ENCODE measurements at places on chromosomes 4 and X.

DNA sequence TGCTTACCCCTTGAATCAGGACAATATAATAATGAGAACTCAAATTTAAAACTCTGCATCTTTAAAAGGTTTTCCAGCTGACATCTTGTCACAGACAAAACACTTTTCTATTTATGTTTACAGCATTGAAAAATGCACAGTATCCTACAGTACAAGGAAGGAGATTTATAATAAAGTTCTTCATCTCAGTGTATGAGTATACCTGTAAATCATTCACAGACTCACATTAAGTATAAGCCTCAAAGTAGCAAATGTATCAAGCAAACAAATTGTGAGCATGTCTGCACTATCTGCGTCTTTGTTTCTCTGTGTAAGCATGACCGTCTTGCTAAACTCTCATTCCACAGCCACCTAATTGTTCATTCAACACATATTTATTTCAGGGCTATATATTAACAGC is 52.8 kb downstream of the PPP1R2C start:
- DNase-seq = no peak

DNA sequence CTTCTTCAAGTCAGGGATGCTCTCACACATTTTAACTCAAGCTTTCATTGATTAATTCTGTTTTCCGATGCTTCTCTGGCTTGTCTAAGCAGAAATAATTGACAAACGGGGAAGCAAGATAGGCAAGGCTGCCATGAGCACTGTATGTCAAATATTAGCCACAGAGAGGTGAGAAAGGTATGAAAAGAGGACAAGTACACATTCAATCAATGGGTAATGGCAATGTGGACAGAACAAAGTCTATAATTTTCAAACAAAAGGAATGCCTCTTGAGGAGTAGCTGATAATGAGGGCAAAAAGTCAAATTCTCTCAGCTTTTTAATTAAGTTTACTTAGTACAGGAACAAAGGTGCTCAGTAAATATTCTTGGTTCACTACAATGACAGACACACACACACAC is 19.6 kb downstream of the COX7B2 start:
- no peak for DNase-seq

GRCh38 chr4:46329118-46329976 is 60.6 kb downstream of the GABRA2 start:
- DNase-seq = peak; percentile 2

GRCh38 chrX:40579141-40579540 is 1.6 kb upstream of the ATP6AP2 start:
- DNase-seq = no peak

DNA sequence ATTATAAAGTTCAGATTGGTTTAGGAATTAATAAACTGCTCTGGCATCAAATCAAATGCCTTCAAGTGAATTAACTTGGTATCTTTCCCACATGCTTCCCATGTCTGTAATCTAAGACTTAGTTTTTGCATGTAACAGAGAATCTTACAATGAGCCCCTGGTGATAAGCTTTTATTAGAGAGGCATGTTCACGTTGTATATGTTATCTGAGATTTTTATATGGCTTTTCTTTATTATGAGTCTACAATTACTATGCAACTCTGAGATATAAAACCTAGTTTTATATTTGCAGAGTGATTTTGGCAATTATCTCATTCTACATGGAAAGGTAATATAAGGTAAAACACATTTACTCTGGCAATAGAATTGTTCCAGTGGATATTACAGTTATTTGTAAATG is 1578.4 kb upstream of the IGFBP7 start:
- DNase-seq = no peak

- DNase-seq = no peak
Observed at GRCh38 chr4:138414202-138414601, 172.1 kb upstream of the SLC7A11 start.

DNA sequence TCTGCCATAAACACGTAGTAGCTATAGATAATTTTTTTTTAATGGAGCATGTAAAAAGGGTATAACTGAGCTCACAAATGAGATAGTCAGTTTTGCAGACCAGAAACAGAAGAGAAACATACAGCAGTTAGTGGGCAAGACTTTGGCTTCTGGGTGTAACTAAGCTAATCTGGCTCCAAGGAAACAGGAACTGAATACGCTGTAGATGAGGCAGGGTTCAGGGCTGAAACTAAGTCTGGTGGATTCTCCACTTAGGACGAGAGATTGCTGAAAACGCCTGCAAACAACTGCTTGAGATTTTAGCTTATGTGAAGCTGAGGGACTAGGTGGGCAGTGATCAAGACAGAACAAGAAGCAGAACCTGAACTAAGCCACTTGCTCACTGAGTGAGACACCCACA is 91.7 kb downstream of the SMIM20 start:
- no peak for DNase-seq

- DNase-seq = peak; percentile 40
Observed at GRCh38 chr4:159366966-159367780, 264.3 kb downstream of the RAPGEF2 start.

DNA sequence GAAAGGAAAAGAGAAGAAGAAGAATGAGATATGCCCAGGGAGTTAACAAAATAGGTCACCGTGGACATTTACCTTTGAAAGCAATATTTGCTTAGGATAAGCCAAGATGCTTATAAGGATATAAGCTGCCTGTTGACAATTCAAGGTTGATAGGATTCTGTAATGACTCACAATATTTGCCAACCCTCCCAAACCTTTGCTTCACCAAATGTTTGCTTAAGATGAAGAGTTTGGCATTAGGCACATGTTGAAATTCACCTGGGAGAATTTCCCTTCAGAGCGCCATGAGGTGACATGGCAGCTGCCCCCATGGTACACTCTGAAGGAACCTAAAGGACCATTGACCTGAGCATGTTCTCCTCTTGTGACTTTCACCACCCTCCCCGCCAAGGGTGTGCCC is 4.6 kb downstream of the PALLD start:
- DNase-seq = no peak

DNA sequence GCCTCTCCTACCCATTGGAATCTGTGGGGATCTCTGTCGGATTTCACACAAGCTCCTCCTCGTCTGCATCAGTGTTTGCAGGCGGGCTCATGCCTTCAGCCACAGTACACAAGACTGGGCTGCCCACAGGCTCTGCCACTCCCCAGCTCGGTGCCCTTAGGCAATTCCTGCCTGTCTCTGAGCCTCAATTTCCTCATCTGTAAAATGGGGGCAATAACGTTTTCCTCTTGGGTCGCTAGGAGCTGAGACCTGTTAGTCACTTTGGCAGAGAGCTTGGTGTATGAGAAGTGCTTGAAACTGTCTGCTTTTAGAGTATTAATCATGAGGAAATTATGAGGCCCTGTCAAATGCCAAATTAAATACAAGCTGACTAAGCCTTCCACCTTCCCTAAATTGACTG is 27.6 kb upstream of the MSX1 start:
- DNase-seq = no peak

GRCh38 chr4:130545171-130545570 is 1449.2 kb downstream of the C4orf33 start:
- DNase-seq = no peak

DNA sequence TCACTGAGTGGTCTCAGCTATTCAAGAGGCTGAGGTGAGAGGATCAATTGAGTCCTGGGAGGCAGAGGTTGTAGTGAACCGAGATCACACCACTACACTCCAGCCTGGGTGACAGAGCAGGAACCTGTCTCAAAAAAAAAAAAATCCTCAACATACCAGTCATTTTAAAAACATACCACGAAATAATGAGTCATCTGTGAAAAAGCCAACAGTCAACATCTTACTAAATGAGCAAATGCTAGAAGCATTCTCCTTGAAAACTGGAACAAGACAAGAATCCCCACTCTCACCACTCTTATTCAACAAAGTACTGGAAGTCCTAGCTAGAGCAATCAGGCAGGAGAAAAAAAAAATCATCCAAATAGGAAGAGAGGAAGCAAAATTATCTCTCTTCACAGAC is 104.0 kb upstream of the ARHGEF9 start:
- DNase-seq = peak; percentile 80

DNA sequence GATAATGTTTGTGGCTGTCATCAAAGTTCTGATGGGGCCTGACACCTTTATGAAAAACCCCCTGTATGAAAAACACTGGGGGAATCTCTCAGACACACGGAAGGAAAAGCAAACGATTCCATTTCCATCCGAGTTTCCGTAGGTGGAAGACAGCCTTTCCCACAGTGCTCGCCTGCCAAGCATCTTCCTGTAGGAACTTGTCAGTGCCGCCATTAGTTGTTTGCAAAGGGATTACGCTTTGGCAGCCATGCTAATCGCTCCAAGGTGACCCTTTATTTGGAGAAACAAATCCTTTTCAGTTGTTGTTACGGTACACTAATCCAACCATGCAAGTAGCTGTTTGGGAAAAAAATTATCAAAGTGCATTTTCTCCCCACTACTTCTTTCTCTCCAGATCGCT is 44.4 kb upstream of the STOX2 start:
- no peak for DNase-seq

- no peak for DNase-seq
Observed at GRCh38 chr4:107035819-107036583, at the start of gene DKK2. Gene DKK2, minus strand, starts transcription at chr4:107036313. Its CDS starts 722 bp downstream, at chr4:107035591.

DNA sequence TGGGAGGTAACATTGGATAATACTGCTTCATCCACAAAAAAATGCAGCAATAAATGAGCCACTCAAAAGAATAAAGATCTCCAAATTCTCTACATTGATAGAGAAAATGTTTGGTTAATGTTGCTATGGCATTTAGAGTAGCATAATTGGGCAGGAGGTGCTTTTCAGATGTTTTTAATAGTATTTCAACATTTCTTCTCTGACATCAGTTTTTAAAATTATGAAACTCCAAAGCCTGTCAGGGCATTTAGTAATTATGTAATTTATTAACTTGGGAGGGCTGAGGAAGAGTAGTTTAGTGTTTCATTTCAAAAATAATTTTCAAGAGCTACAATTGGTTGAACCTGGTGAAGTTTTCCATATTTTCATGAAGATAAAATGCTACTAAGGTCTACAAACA is 211.3 kb upstream of the INTU start:
- DNase-seq = no peak

DNA sequence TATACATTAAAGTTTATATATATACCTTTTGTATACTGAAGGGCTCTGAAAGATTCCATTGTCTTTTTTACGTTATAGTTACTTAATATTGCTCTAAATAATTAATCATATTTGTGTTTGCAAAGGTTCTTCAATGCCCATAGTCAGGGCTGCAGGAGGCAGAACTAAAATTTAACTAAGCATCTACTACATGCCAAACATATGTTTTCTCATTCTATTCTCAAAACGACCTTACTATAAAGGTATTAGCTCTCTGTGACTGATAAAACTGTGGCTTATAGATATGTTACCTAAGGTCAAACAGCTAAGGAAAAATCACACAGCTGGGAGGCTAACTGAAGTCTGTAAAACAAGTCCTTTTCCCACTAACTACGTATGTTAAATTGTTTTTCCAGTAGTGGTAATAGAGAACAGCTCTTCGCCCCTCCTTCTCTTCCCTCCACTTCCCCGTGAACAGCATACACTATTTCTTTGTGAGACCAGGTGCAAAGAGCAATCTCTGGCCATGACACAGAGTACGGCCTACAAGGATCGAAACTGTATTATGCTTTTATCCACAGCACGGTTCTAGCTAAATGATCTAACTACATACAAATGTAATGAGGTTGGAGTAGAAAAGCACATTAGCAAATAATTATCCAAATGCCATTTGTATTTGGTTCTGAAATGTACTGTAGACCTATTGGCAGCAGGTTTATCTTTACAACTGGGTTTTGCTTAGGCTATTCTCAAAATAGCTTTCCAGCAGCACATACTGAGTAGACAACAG is 1.7 kb downstream of the CNOT6L start:
- no peak for DNase-seq

DNA sequence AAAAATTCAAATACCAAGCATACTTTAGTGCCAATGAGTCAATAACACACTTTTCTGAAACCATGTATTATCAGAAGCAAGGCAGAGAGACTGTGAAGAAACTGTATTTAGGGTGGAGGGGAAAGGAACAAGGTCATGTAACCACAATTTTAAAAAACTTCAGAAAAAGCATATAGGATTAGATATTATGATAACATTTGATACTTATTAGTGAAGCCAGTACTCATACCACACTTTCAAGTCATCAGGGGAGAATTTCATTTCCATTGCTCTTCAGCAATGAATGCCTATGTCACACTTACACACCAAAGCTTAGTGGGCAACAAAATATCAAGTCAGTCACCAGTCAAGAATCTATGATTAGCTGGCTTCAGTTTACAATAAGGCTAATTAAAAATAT is 602.2 kb downstream of the IL15 start:
- DNase-seq = peak; percentile 76

GRCh38 chr4:151627491-151627890 is 133.3 kb downstream of the GATB start:
- DNase-seq = no peak

All from fibroblast of skin of scalp (primary cell).